ENCODE measurements at places on chromosomes 2 and 18.

- no peak for DNase-seq
These were observed 185.7 kb downstream of the FAM210A start for GRCh38 chr18:13540477-13541182.

- no peak for DNase-seq
These were observed 127.9 kb downstream of the ZNF532 start for GRCh38 chr18:58992301-58993231.

DNA sequence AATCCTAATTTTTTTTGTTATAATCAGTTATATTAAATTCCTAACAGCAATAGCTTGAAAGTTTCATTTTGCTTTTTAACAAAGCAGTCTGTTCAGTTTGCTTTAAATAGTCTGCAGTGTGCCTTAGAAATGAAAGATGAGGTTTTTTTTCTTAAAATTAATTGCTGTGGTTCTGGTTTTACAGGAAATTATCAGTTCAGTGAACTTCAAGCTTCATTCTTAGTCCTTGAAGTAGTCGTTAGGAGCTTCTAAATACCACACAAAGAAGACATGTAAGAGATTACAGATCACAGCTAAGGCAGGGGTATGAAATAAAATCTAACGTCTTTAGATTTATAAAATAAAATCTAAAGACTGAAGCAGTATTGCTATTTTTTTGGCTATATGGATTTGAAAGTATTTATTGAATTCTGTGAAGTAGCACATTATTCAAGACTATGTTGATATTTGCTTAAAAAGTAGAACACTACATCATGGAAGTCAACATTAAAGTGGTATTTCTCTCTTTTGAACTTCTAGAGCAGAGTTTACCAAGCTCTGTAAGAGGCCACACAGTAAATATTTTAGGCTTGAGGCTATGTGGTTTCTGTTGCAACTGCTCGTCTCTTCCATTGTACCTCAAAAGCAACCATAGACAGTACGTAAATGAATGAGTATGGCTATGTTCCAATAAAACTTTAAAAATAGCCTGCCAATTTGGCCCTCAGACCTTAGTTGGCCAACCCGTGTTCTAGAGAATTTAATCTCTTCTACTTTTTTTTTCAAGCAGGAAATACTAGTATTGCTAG lies 81.5 kb upstream of the STON1 start:
- no peak for DNase-seq

GRCh38 chr2:73685764-73686438 lies 43.7 kb upstream of the NAT8 start:
- DNase-seq: no peak

GRCh38 chr2:143246815-143247744 lies 117.9 kb downstream of the ARHGAP15 start:
- DNase-seq: no peak

DNA sequence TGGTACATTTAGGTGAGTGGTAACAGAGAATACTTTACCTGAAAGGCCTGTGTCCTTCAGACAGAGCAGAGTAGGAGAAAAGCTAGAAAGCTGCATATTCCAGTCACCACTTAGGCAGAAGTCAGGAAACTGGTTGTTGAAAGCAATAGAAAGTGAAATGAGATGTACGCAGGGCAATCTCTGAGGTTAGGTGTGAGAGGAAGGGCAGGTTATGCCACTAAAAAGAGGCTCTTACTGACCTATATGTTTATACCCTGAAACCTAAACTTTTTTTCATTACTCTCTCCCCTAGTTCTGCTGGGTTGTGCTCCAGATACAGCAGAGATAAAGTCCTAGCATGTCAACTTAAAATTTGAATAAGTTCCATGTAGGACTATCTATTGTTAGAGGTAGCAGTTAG lies 93.5 kb downstream of the COX7A2L start:
- no peak for DNase-seq

- no peak for DNase-seq
These were observed 99.3 kb downstream of the SPTBN1 start for GRCh38 chr2:54555318-54555837.

- no peak for DNase-seq
These were observed 40.0 kb upstream of the SCLY start for GRCh38 chr2:238020816-238021215.

DNA sequence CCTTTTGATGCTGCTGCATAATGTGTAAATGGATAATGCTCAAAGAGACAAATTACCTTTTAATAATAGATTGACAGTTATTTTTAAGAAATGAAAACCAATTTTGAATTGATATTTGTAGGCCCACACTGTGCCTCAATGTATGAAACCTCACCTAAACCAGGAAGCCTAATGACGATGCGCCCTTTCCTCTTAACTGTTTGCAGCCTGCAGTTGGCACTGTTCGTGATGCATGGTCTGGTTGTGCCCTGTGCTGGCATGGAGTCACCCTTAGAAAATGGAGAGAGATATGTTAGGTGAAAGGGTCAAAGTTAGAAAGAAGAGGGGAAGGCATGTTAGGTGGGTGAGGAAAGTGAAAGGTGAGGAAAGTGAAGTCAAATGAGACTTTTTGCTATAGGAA lies 390.2 kb downstream of the PTPRM start:
- no peak for DNase-seq

DNA sequence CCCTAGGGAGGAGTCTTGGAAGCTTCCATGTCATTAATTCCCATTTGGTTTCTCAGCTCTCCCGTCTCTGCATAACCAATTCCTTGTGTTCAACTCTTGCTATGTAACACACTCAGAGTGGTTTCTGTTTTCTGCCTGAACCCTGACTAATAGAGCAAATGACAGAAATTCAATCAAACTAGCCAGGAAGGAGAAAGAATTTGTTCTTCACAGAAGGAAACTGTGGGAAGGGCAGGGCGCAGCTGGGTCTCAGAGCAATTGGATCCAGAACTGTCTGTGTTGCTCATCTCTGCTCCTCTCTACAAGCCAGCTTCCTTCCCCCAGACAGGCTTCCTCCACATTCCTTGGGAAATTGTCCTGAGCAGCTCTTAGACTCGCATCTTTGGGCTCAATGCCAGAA lies 269.8 kb downstream of the TNS1 start:
- DNase-seq: no peak

DNA sequence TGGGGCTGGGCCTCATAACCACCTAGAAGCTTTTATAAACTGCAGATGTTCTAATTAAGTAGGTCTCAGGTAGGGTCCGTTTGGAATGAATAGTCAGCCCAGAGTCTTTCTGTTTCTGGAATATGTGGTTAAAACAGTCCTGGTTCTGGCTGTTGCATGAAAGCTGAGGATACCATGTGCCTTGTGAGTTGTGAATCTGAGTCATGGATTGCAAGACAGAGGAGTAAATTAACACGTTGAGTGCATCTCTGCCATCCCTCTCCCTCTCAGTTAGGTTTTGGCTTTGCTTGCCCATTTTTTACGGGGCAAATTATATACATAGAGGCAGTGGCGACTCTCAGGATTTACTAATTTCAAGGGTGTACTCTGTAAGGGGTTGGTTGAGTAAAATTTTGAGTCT lies 59.1 kb downstream of the NCK2 start:
- no peak for DNase-seq

DNA sequence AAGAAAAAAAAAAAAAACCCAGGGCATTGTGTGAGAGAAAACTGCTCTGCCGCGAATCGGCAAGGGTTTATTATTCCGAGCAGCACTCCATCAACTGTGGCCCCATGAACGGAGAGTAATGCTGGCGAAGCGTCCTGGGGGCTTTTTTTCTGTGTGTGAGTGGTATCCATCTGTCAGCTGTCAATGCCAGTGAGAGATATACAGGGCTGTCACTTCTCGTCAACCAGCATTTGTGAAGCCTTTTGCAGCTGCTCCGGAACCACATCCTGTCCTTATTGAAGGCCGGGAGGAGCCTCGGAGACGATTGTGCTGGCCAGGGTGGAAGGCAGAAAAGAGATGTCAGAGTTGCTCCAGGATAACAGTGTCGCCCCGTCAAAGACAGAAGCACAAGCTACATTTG lies 356.9 kb upstream of the SMIM21 start:
- no peak for DNase-seq

- no peak for DNase-seq
These were observed 402.8 kb downstream of the TXNL1 start for GRCh38 chr18:56235481-56236013.

DNA sequence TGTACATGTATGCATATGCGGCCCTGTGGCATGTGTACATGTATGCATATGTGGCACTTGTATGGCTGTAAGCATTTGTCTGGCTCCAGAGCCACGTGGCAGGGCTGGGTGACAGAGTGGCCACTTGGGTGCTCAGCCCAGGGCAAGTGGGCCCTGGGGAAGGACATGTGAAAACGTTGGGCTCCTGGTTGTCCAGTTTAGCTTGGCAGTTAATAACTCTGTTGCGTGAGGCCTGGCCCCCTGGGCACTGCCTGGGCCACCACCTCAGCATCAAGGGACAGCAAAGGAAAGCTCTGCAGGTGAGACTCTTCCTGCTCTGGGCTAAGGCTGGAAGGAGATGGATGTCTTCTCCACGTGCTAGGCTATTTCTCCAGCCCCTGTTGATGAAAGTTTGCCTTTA lies 119.9 kb downstream of the CTIF start:
- DNase-seq: no peak

Measured in GM19239 (cell line).